ENCODE measurements at places on chromosomes 13 and 19. TPM values are rescaled to one million over a fixed set of nuclear protein-coding genes. Genes with fewer than 3 reads are reported as not detected.

COL5A3 gene
- total RNA-seq = 4.4 TPM

TMEM38A gene
- total RNA-seq = 5.7 TPM

ZNF730 gene
- 8.5 TPM for total RNA-seq

CEBPG gene
- 19.5 TPM for total RNA-seq

DNA sequence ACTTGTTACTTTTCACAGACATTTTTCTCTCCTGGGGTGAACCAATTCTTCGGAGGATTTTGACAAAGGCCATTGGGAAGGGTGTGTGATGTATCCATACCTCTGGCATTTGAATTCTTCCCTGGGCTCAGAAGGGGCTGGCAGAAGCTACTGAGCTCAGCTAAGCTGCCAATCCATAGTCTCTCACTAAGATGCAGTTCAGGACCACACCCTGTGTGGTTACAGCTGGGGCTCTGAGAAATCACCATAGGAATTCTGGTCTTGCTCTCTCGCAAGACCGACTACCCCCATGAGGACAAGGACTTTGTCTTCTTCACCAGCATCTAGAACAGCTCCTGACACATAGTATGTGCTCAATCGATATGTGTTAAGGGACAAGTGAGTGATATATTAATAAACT is 6.0 kb downstream of the C13orf42 start:
- no peak for DNase-seq

GRCh38 chr13:50340146-50340545 is 324.9 kb downstream of the KCNRG start:
- DNase-seq = no peak

- DNase-seq = no peak
Measured at GRCh38 chr13:20673715-20674114, 29.8 kb upstream of the IL17D start.
